Memory B cell (primary cell): ENCODE measurements at places on chromosomes 13 and 19.

DNA sequence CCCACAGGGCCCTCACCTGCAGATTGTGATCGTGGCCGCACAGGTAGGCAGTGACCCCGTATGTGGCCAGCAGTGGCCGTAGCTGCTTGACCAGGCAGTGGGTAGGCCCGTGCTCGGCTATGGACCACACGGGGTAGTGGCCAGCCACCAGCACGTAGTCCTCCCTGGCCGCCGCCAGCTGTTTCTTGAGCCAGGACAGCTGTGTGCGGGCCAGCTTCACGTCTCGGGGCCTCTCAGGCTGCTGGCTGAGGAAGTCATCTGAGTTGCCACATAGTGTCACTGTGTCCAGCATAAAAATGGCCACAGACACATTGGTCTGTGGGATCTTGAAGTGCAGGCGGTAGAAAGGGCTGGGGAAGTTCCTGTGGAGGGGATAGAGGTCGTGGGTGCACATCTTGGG is 1.2 kb downstream of the ACP5 start:
- DNase-seq: no peak

- DNase-seq: no peak
Observed at GRCh38 chr13:25839371-25839770, 212.4 kb downstream of the SHISA2 start.

DNA sequence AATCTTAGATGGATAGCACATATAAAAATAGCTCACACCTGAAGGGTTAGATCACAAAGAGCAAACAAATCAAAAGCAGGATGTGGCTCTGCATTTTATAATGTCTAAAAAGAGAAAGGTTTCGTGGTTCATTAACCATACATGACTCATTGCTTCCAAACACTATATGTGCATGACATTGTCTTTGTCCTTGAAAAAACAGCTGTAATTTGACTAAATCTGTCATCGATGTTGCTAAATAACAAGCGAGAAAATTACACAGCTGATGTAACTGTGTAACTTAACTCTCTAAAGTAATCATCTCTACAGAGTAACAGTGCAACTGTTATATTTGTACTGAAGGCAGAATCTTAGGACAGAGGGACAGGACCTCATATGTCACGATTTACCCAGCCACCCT is 383.1 kb upstream of the GPC6 start:
- no peak for DNase-seq

DNA sequence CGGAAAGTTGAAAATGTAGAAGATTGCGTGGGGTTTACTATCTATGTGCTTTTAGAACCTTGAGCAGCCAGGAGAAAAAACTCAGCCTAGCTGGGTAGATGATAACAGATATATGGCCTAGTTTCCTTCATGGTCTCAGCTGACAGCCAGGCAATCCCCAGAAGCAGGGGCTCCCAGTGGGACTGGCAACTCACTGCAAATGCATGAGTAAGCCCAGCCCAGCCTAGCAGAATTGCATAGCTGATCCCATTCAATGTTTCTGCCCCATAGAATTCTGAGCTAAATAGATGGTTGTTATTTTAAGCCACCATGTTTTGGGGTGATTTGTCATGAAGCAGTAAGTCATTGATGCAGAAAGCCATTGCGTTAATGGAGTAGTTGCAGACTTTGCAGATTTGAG is 108.5 kb downstream of the ERCC5 start:
- no peak for DNase-seq

DNA sequence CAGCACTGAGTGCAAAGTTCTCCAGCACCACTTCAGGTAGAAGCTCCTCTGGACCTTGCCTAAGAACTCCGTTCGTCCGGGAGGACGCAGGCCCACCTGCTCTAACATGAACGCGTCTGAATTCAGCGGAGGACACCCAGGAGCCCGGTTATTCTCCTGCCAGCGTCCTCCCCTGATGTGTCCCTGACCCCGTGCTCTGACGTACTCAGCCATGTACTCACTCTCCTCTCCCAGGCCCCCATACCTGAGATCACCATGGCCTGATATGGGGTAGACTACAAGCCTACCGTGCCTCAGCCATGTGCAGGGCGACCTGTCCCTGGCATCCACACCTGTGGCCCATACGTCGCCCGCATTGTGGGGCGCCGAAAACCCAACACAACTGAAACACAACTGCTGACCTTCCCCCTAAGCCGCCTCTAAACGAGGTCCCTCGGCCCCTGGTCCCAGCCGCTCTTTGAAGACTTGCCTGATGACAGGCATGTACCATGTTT is 744 bp upstream of the ZNF584 start:
- DNase-seq: no peak

DNA sequence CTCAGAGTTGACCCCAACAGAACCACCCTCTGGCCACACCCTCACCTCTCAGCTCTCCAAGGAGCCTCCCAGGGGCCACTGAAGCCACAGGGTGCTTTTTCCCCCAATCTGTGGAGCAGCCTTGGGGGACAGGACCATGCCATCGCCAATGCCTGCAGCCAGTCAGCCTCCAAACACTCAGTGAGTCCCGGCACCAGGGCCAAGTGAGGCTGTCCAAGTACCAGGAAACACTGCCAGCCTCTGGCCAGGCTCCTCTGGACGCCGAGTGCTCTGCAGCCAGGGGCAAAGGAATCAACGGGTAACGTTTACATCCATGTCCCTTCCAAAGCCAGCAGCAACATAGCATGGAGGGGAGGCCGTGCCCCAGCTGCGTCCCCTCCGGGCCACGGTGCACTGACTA is 9.5 kb upstream of the COMP start:
- no peak for DNase-seq

- no peak for DNase-seq
Observed at GRCh38 chr19:15508035-15508710, at the start of gene CYP4F22. Gene CYP4F22, plus strand, starts transcription at chr19:15508525. Its CDS starts 16,812 bp downstream, at chr19:15525337.

- no peak for DNase-seq
Observed at GRCh38 chr19:42045575-42045974, 24.4 kb downstream of the GRIK5 start.

- DNase-seq: no peak
Observed at GRCh38 chr13:100148422-100148821, 59.5 kb downstream of the PCCA start.

GRCh38 chr13:20491926-20492435 is 33.7 kb downstream of the CRYL1 start:
- no peak for DNase-seq

- DNase-seq: no peak
Observed at GRCh38 chr13:71118779-71119364, 748.1 kb downstream of the DACH1 start.

DNA sequence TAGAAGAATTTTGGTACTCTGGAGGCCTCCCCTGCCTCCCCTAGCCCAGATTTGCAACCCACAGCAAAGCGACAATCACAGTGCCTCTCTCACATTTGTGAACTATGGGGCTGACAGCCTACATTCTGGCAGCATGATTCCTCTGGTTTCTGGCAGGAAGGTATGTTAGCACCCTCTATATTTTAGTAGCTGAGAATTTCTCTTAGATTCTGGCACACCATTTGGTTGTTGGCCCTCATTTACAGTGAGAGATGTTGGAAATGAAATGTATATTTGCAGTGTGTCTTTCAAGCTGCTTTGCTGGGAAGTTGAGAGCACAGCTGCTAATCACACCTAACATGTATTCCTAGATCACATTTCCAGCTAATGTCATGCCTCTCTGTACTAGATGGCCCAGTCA is 735.0 kb downstream of the FGF9 start:
- no peak for DNase-seq

GRCh38 chr19:2176337-2176994 is 12.7 kb downstream of the DOT1L start:
- no peak for DNase-seq

- no peak for DNase-seq
Observed at GRCh38 chr13:20306039-20306438, 73.9 kb upstream of the GJB6 start.

- DNase-seq: no peak
Observed at GRCh38 chr13:29925457-29926097, 75.2 kb upstream of the UBL3 start.

DNA sequence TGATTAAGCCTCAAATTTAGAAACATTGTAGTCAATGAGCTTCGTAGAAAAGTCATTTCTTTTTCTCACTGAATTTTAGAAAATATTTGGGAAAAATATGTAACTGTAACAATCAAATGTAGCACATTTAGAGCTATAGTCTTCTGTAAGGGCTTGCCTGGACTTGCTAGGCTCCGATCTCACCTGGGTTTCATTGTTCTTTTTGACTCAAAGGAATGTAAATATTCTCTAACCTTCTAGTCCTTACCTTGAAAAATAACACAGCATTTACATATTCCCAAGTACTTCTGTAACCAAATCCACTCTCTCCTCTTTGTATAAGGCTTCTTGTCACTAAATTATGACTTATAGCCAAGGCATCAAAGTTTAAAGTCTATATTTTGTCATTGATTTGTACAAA is 2.9 kb upstream of the UFM1 start:
- DNase-seq: no peak

DNA sequence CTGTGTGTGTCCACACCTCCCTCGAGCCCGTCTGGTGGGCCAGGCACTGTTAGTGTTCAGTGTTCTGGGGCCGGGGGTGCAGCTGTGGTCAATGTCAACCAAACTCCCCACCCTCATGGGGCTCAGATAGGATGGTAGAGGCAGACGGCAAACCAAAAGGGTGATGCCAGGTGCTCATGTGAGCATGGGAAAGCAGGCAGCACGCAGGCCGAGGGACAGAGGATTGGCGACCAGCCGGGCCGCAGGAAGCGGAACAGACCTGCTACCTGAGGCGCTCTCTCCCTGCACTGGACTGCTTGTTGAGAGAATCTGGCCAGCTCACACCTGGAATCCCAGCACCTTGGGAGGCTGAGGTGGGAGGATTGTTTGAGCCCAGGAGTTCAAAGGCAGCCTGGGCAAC is 29.1 kb downstream of the DHX34 start:
- no peak for DNase-seq

DNA sequence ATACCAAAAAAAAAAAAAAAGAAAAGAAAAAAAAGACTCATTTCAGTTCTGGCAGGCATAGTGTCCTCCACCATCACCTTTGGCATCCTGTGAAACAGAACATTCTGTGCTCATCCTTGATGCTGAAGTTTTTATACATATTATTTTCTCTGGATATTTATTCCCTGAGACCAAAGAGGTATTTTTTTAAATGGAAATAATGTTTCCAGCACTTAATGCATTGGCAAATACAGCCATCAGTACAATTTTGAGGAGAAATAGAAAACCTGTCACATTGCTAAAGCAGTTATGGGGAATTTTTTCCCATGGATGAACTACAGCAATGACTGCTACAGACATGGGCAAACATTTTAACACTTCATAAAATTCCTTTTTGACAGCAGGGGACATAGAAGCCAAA is 312.4 kb downstream of the DNAJC15 start:
- DNase-seq: no peak

DNA sequence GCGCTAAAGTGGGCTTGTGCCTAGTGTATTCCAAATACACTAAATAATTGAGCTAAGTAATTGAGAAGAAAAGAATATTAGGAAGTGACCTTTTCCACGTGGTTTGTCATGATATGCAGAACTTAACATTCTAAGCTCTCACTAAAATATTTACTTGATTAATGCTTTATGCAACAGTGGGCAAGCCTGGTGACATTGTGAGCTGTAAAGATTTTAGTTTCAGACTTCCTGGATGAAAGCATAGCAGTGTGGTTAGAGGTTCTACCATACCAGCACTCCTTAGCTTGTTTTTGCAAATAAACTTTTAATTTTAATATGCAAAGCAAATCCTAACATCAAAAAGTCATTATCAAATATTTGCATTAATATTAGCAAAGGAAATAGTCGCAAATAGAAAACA is 1065.1 kb upstream of the SPRY2 start:
- no peak for DNase-seq

DNA sequence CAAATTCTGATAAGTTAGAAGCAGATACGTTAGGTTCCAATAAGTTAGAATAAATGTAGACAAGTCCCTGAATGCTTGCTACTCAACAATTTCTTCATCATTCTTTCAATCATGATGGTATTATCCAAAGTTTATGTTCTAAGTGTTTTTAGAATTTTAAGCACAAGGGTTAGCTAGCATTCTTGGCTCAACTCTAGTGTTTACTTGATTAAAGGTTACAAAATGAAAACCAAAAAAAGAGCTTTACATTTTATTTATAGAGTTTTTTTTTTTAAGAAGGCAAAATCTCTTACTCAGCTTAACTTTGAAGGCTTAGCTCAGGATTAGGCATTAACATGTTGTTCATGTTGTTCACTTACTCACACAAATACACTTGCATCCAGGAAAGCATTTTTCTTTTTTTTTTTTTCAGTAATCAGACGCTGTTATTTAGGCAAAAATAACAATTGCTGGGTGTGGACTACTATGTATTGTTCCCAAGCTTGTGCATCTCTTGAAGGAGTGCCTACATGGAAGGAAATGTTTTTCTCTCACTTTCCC is 420.6 kb downstream of the DCT start:
- no peak for DNase-seq

- DNase-seq: no peak
Observed at GRCh38 chr13:62512194-62513141, 1096.8 kb upstream of the PCDH20 start.

GRCh38 chr19:4701557-4701956 is 22.1 kb downstream of the DPP9 start:
- DNase-seq: no peak

DNA sequence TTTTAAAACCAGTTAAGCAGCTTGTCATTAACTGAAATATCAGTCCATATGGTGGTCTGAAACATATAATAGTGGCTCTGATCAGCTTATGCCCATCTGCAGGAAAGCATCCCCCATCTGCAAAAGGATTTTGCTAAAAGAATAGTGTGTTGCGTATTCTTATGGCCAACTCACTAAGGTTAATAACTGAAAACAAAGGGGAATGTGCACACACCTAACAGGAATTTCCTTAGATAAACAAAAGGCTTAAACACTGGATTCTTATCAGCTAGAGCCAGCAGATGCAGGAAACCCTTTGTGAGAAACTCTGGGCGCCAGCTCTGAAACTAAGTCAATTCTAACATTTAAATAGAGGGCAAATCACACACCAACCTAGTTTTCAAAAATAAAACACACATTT is 22.1 kb downstream of the VPS36 start:
- no peak for DNase-seq

DNA sequence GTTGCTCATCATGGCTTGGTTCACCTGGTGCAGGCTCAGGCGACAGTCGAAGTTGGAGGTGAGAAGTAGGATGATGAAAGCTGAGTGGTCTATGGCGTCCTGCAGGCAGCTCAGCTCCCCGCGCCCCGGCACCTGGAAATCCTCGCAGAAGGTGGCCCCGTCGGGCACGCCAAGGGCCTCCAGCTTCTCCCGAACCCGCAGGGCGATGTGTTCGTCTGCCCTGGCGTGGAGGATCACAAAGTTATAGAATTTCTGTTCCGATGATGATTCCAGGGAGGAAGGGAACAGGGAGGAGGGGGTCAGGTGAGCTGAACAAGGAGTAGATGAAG is 14.6 kb downstream of the TICAM1 start:
- no peak for DNase-seq

- no peak for DNase-seq
Observed at GRCh38 chr19:6103217-6103644, 7.1 kb downstream of the RFX2 start.

GRCh38 chr19:28961772-28962500 is 251.0 kb downstream of the UQCRFS1 start:
- no peak for DNase-seq

GRCh38 chr13:21218351-21219035 is 42.0 kb downstream of the MRPL57 start:
- DNase-seq: no peak

GRCh38 chr13:41356786-41357185 is 45.7 kb downstream of the NAA16 start:
- DNase-seq: no peak

- DNase-seq: no peak
Observed at GRCh38 chr19:17719730-17720400, 585 bp downstream of the MAP1S start.

- DNase-seq: no peak
Observed at GRCh38 chr13:110458017-110458416, 103.5 kb downstream of the RAB20 start.
